ENCODE measurements at places on chromosomes 11 and 22.

GRCh38 chr22:48262596-48263430, 1500.4 kb downstream of the TBC1D22A start:
- DNase-seq: no peak

DNA sequence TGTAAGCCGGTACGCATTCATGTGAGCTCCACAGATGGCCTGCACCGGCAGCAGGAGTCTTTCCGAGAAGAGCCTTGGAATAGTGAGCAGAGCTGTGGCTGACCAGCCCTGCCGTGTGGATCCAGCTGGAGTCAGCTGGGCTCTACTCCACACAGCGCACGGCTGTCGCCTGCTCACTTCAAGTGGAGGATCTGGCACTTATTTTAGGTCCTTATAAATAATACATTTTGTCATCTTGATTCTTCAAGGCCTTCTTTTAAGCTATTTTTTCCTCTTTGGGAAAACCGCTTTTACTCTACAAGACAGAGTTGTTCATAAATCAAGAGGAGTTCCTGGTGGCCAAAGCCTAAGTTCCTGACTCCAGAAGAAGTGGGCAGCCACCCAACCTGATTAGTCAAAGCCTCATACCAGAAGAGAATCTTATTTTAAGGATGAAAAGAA, 93.8 kb downstream of the KCNC1 start:
- DNase-seq: no peak

DNA sequence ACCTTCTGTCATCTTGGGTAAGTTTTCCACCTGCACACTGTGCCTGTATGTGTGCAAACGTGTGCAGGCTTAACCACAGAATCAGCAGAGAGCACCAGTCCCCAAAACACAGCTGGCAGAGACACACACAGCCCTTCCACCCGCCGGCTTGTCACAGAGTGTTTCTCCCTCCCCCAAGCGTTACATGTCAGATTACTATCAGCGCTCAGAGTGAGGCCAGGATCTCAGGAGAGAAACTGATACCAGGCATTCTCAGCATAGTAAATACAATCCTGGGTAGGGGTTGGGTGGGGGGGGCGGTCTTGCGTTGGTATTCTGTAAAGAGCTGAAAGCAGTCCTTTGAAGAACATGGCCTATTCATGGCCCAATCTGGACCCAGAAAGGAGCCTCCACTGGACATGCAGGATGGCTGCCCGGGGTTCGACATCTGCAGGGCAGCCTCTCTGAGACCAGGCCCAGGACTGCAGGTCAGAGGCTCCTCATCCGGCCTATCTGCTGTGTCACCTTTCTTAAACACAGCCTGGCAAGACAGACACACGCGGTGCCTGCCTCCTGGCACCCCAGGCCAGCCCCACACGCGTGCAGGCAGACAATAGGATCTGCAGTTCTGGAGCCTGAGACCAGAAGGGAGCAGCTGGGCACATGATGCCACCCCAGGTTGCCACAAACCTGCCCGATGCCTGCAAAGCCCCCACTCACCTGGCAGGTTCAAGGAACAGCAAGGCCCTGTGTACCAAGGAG, 1.7 kb downstream of the OSBPL5 start:
- DNase-seq: no peak

GRCh38 chr11:128338811-128339210, 248.5 kb downstream of the ETS1 start:
- DNase-seq: no peak

- DNase-seq: no peak
These were observed 142.4 kb downstream of the CACNA1I start for GRCh38 chr22:39712751-39713525.

- DNase-seq: no peak
These were observed 2.6 kb upstream of the NAALADL1 start for GRCh38 chr11:65060913-65061408.

DNA sequence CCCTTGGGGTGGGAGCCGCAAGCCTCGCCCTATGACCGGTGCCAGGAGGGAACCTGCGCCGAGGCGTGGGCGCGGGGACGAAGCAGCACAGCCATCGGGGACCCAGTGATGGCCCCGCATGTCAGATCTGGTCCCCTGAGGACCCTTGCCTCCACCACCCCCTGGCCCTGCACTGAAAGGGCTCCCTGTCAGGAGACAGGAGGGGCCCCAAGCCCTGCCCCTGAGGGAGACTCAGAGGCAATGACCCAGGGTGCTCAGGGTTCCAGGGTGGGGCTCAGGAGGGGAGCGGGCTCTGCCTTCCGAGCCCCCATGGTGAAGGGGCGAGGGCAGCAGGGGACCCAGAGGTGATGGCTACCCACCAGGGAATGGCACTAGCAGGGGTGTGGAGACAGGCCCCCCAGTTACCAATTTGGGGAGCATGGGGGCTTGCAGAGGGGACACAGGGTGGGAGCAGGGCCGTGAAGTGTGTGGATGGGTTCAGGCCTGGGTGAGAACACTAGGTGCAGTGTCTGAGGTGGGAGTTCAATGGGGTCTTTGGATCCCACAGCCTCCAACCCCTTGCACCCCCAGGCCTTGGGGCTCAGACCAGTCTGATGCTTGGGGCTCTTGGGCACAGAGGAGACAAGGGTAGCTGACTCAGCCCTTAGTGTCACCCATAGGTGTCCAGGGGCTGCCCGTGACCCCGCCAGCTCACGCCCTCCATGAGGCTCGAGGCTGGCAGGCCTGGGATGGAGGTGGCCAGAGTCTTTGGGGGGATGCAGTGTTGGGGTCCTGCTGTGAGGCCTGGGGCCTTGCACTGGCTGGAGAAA, 499 bp downstream of the LRRC56 start:
- DNase-seq: no peak

- peak; percentile 48 for DNase-seq
These were observed 961 bp downstream of the KCNA4 start for GRCh38 chr11:30015725-30016412.

GRCh38 chr22:46452195-46453005, 85.0 kb downstream of the CELSR1 start:
- no peak for DNase-seq

GRCh38 chr11:119673759-119674336, 55.2 kb downstream of the NECTIN1 start:
- no peak for DNase-seq

GRCh38 chr11:131600628-131601027, 230.2 kb downstream of the NTM start:
- DNase-seq: no peak

DNA sequence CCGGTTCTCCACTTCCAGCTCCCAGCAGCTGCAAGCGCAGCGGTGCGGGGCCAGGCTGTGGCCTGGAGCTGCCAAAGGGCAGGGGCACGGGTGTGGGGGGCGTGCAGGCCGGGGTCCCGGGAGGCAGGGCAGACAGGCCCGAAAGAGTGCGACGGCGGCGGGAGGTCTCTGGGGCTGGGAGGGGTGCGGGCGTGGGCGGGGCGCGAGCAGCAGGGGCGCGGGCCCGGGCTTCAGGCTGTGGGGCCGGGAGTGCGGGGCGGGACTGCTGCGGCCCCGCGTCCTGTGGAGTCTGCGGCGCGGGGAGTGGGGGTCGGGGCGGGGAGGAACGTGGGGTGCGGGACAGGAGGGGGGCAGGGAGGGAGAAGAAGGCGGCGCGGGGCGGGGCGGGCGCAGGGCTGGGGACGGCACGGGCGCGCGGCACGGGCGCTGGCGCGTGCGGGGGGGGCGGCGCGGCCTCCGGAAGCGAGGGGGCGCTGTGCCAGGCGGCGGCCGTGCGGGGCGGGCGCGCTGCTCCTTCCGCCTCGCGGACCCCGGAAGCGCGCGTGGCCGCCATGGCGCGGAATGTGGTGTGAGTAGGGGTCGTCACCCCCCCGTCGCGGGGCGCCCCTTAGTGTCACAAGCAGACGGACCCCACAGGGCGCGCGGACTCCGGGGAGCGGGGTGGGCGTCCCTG, at the start of gene MRPL23:
Gene MRPL23 (plus strand): TSS at position 521 of the 673 bp plus-strand sequence. CDS start 31 bp downstream, at position 552.
- no peak for DNase-seq

DNA sequence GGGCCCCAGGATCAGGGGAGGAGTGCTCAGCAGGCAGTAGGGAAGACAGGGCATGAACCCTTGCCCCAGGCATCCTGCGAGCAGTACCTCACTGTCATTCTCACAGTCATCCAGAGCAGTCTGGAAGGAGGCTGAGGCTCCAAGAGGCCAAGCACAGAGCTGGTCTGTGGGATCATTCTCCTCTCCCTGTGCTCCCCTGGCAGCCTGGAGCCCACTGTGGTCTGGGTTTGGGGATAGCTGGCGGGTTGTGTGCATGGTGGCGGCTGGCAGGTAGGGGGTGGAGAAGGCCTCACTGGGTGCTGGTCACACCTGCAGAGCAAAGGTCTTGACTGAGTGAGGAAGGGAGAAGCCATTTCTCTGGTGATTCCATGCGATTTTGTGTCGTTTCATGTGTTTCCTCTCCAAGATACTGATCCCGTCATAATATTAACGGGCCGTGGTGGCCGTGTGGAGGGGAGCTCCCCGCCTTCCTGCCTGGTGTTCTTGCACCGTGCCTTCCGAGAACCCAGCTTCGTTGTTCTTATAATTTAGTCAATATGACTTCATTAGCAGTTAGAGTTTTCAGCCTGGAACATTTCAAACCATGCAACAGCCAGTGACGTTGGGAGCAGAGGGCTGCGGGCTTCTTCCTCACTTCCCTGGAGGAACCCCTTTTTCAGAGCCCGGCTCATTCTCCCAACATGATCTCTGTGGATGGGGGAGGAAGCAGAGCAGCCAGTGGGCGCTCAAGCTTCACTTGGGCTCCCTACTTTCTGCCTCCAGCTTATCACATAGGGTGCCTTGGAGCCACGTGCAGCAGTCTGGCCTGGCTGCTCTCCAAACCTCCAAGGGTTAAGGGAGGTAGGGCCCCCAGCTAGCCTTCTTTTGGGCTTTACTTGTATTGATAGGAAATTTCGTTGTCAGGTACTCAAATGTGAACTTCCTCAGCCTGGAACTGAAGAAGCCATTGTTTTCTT, 20.8 kb upstream of the ADORA2A start:
- no peak for DNase-seq

DNA sequence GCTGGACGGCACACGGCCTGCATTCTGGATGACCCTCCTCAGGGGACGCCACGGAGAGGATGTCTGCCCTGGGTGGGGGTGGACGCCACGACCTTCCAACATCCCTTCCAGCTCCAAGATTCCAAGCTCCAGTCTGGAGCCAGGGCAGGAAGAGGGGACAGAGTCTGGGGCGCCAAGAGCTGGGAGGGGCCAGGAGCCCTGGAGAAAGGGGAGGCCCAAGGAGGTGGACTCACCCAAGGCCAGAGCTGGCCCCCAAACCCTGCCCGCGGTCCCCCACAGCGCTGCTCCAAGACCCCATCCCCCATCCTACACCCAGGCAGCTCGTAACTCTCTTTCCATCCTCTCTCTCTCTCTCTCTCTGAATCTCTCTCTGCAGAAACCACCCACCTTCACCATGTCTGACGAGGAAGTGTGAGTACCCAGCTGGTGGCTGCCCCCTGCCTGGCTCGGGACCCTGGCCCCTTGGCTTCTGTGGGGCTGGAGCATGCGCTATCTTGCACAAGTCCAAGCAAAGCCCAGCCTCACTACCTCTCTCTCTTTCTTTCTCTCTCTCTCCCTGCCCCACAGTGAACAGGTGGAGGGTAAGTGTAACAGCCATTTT, 3.1 kb downstream of the TNNT3 start:
- DNase-seq: no peak

GRCh38 chr11:112765337-112765736, 195.9 kb upstream of the NCAM1 start:
- DNase-seq: no peak

- DNase-seq: no peak
These were observed 4.8 kb downstream of the BARX2 start for GRCh38 chr11:129380413-129380812.

GRCh38 chr22:24059121-24059520, 48.0 kb downstream of the CABIN1 start:
- no peak for DNase-seq

DNA sequence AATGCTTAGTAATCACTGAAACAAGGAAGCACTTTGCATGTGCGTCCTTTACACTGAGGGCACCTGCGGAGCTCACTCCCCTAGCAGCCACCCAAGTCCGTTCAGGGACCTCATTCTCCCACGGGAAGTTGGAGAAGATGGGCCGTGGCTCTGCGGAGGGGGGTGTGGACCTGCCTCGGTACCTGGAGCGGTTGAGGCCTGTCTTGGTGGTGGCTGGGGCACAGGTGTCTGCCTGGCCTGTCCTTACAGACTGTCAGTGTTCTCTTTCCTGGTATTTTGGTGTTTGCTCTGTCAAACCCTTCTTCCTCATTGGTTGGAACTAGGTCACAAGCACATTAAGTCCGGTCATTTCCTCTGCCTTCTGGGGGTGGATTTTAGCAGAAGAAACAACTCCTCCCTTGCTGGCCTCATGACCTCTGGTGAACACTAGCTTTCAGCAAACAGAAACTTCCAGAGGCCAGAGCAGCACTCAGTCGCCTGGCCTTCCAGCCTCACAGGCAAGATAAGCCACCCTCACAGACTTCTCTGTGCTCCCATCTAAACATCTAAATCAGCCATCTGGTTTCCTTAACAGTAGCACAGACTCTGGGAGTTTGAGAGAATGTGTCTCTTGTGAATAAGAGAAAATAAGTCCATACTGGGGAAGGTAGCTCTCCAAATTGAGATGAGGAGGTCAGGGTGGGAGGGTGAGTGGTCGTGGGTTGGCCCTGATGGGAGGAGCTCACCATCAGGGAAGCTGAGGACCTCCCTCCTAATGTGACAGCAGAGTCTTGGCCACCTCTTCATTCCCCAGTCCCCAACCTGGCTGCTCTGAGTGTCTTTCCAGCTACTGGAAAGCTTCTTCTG, 8.6 kb downstream of the SNAP29 start:
- DNase-seq: no peak

DNA sequence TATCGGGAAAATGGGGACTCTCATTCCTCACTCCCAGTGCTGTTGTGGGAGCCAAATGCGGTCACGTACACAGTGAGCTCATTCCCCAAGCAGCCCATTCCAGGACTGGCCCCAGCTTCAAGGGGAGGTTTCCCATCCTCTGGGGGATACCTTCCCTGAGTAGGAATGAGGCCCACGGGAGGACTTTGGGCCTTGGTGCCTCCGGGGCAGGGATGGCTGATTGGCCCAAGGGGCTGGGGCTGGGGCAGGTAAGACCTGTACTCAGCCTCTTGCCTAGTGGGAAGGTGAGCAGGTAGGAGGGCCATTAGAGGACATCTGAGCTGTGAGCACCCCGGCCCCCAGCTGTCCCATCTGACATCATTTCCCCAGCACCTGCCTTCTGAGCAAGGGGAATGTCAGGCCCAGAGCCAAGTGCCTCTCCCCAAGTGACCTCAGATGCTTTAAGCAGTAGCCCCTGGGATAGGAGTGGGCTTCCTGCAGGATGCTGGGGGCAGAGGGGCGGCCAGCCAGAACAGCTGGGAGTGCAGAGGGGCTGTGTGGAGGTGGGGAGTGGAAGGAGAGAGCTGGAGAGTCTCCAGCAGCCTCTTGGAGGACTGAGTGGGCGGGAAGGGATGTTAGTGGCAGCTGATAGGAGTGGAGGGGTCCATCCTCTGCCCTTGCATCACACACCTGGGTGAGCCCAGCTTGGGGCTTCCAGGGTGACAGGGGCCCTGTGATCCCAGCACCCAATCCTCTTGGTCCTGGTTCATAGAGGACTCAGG, 58.4 kb downstream of the CD82 start:
- peak; percentile 63 for DNase-seq
